T-helper 17 cell (primary cell): ENCODE measurements at places on chromosomes 12 and 14.

- no peak for DNase-seq
Measured at GRCh38 chr12:95304673-95305198, 87.1 kb downstream of the VEZT start.

DNA sequence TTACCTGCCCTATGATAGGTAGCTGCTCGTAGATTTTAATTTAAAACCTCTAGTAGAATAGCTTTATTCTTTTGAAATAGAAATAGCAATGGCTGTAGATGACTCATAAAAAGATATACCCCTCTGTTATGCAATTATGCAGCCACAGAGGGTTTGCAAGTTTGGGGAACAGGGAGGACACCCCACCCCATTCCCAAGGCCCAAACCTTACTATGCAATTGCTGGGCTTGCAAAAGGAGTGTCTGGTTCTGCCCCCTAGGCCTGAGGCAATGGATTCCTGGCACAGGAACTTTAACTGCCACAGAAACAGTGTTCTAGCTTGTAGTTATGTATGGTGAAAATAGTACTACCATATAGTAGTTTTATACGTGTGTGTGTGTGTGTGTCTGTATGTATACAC, 403.3 kb downstream of the ADAMTS20 start:
- no peak for DNase-seq

DNA sequence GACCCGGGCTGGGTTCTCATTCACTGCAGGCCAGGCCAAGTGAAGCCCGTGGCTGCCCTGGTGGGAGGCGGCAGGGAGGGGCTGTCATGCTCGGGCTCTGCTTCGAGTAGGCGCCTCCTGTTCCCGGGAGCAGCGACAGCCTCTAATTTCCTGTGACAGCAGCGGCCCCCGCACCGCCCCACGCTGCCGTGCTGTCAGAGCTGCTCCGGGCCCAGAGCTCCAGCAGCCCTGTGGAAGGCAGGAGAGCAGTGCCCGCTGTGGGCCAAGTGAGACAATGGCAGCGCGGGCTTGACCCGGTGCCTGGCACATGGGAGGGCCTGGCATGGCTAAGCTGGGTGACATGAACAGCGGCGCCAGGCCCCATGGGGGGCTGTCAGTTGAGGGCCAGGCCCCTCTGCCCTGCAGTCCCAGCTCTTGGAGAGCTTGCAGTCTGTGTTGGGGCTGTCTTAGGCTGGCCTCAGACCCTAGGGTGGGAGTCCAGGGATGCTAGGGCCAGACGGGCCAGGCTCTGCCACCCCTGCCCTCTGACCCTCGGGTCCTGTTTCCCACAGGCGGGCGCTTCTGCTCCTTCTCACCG, 5.1 kb downstream of the TRMT61A start:
- DNase-seq, result no peak

GRCh38 chr12:29733501-29733900, 50.2 kb downstream of the TMTC1 start:
- DNase-seq, result no peak

DNA sequence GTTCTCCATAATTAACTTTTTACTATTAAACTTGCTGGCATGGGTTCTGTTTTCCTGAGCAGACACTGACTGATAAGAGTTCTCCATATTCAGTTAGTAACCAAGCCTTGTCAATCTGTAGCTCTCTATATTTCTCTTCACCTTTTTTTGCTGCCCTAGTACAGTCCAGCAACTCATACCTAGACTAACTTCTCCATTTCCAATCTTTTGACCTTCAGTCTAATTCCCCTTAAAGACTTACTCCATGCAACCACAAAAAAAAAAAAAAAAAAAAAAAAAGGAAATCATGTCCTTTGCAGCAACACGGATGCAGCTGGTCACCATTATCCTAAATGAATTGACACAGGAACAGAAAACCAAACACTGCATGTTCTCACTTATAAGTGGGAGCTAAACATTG, 125.7 kb upstream of the KRAS start:
- no peak for DNase-seq

GRCh38 chr12:51846911-51847642, 1.4 kb downstream of the FIGNL2 start:
- DNase-seq, result no peak

- DNase-seq, result no peak
Measured at GRCh38 chr14:34604995-34605394, 25.0 kb downstream of the SNX6 start.

GRCh38 chr14:98853063-98853729, 418.8 kb downstream of the BCL11B start:
- DNase-seq, result no peak

DNA sequence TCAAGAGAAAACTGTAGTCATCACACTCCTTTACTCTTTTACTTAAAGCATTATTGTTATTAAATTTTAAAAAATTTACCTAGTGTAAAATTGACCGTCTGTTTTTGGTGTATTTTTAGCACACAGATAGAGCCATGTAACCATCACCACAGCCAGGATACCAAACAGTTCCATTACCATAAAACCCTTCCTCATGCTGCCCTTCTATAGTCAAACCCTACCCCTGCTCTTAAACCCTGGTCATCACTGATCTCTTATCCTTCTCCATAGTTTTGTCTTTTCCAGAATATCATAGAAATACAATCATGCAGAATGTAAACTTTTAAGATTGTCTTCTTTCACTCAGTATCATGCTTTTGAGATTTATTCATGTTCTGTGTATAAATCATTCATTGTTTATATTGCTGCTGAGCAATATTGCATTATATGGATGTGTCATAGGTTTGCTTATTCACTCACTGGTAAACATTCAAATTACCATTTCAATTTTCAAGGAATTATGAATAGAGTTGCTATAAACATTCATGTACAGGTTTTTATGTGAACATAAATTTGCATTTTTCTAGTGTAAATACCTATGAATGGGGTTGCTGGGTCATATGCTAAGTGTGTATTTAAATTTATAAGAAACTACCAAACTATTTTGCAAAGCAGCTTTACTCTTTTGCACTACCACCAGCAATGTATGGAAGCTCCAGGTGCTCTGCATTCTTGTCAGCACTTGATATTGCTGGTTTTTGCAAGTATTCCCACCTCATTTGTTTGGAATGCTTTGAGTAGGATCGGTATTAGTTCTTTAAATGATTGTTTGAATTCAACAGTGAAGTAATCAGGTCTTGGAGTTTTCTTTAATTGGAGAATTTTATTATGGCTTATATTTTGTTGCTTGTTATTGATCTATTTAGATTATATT, 125.5 kb downstream of the LMNTD1 start:
- DNase-seq, result no peak

DNA sequence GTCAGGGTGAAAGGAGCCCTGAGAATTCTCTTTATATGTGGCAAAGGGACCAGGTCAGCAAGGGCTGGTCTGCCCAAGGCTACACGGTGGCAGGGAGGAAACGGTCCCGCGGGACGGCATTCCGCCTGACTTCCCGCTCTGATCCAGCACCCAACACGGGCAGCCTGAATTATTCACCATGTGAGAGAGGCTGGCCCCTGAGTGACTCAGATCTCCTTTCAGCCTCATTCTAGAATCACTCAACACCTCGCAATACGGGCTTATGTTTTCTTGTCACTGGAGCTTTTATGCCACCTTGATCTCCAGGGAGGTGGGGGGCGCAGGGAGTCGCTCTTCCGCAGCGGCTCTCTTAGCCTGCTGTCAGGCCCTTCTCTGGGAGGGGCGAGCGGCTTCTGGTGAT, 8.5 kb downstream of the LRTM2 start:
- no peak for DNase-seq
